ENCODE measurements at places on chromosomes 4 and X. TPM values are rescaled to one million over a fixed set of nuclear protein-coding genes. Genes with fewer than 3 reads are reported as not detected.

NPY1R gene
- 0.27 TPM for total RNA-seq

SLC26A1 gene
- total RNA-seq: 6.8 TPM

NKRF gene
- total RNA-seq: 13.9 TPM

ZFP92 gene
- total RNA-seq: 0.05 TPM

ANKRD17 gene
- total RNA-seq: 68.1 TPM

FGF13 gene
- 0.54 TPM for total RNA-seq

PI4K2B gene
- 15.9 TPM for total RNA-seq

CLDN2 gene
- total RNA-seq: 0.41 TPM

SH3D19 gene
- 7.2 TPM for total RNA-seq

PDE6B gene
- total RNA-seq: 4.2 TPM

HSD17B10 gene
- total RNA-seq: 147 TPM

MGST2 gene
- 8.7 TPM for total RNA-seq

TRPC5OS gene
- 0.54 TPM for total RNA-seq

STARD8 gene
- 0.45 TPM for total RNA-seq

CCDC120 gene
- 0.43 TPM for total RNA-seq

PKD2 gene
- 17.2 TPM for total RNA-seq

LPAR4 gene
- total RNA-seq: 1.5 TPM

SPP1 gene
- total RNA-seq: not detected

NEK1 gene
- 10.7 TPM for total RNA-seq

SCML2 gene
- total RNA-seq: 7.3 TPM

PPBP gene
- not detected for total RNA-seq

GLRA2 gene
- 21.5 TPM for total RNA-seq

PQBP1 gene
- 130 TPM for total RNA-seq

NSUN7 gene
- 0.73 TPM for total RNA-seq

AADAT gene
- total RNA-seq: 25.3 TPM

RHOH gene
- 0.67 TPM for total RNA-seq

VCX3A gene
- total RNA-seq: not detected

CSN1S1 gene
- not detected for total RNA-seq

GUCY1B1 gene
- 22.7 TPM for total RNA-seq

GTPBP6 gene
- total RNA-seq: 35.6 TPM

ARR3 gene
- total RNA-seq: 1.00 TPM

UBA1 gene
- 421 TPM for total RNA-seq

RHOXF1 gene
- not detected for total RNA-seq

NHSL2 gene
- total RNA-seq: 3.0 TPM

RBM47 gene
- 0.67 TPM for total RNA-seq

GLUD2 gene
- 0.62 TPM for total RNA-seq

MBNL3 gene
- total RNA-seq: 2.9 TPM

GAGE12F gene
- total RNA-seq: not detected

EOLA2 gene
- 26.7 TPM for total RNA-seq

PAGE5 gene
- total RNA-seq: not detected

RPS6KA6 gene
- 0.25 TPM for total RNA-seq

TIGD4 gene
- total RNA-seq: 0.58 TPM

SSX4 gene
- total RNA-seq: not detected

SAGE1 gene
- not detected for total RNA-seq

GAGE2A gene
- not detected for total RNA-seq

ASB9 gene
- total RNA-seq: 1.1 TPM

GNRHR gene
- total RNA-seq: 2.8 TPM
